ENCODE measurements at places on chromosomes 3 and 15. TPM values are rescaled to one million over a fixed set of nuclear protein-coding genes. Genes with fewer than 3 reads are reported as not detected.

Gene CPN2
- total RNA-seq, result not detected

Gene GUCA1C
- total RNA-seq, result not detected

Gene XCR1
- not detected for total RNA-seq

Gene CD86
- 1.2 TPM for total RNA-seq

Gene COL6A5
- total RNA-seq, result under 0.01 TPM

Gene SNX33
- total RNA-seq, result 1.2 TPM

Gene SLC22A14
- under 0.01 TPM for total RNA-seq

Gene C2CD4A
- under 0.01 TPM for total RNA-seq

Gene ATP10A
- 0.82 TPM for total RNA-seq

Gene CSPG5
- 115 TPM for total RNA-seq

Gene ACKR4
- not detected for total RNA-seq

Gene SLITRK3
- 11.0 TPM for total RNA-seq

Gene FAM3D
- total RNA-seq, result not detected

Gene GLDN
- 2.0 TPM for total RNA-seq

Gene OXTR
- total RNA-seq, result 2.0 TPM

Gene IL5RA
- total RNA-seq, result under 0.01 TPM

Gene PPP1R2
- total RNA-seq, result 181 TPM

Gene RPL39L
- total RNA-seq, result 15.5 TPM

Gene CLASP2
- total RNA-seq, result 1,092 TPM

Gene SLC6A11
- 27.3 TPM for total RNA-seq

Gene NRROS
- total RNA-seq, result 0.82 TPM

Gene WDR93
- total RNA-seq, result 0.41 TPM
